ENCODE measurements at places on chromosomes 11 and 22.

DNA sequence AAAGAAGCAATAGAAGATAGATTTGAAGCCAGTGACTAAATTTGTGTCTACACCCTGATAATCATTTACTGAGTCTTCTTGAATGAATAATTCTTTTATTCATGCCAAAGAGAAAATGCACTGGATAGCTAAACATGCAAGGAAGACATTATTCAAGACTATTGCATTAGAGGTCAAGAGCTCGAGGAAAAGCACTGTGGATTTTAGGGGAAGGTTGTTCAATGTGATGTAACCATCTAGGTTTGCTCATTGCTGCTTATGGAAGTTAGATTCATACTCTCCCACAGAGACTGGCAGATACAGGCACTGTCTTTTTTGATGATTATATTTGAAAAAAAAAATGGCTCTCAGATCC lies 682.1 kb downstream of the KCNA4 start:
- no peak for DNase-seq

DNA sequence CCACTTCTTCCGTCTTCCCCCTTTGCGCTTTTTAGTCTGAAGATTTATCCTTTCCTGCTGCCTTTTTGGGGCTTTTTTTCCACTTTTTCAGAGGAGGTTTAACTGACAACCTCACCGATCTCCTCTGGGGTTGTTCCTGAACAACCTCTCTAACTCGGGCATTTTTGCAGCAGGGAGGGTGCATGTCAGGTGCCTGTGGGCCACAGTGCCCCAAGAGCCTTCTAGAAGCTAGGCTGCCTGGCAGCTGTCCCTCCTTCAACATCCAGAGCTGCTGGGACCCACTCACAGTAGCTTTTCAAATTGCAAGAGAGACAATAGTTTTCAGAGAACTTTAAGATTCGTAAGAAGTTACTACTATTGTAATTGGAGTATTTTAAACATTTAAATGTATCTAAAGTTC lies 1112.4 kb upstream of the CNTN5 start:
- DNase-seq = no peak

GRCh38 chr11:124656774-124657630 lies 16.5 kb downstream of the SIAE start:
- no peak for DNase-seq

- DNase-seq = no peak
Measured at GRCh38 chr11:11612439-11612838, 9.4 kb downstream of the GALNT18 start.

DNA sequence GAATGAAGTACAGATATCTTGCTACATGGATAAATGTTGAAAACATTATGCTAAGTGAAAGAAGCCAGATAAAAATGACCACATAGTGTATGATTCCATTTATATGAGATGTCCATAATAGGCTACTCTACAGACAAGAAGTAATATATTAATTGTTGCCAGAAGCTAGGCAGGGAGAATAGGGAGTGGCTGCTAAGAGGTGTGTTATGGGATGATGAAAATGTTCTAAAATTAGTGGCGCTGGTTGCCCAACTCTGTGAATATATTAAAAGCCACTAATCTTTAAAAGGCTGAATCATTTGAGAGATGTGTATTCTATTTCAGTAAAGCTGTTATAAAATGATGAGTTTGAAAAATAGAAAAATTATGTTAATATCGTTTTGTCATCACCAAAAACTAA lies 144.4 kb downstream of the NCAM1 start:
- DNase-seq = no peak

DNA sequence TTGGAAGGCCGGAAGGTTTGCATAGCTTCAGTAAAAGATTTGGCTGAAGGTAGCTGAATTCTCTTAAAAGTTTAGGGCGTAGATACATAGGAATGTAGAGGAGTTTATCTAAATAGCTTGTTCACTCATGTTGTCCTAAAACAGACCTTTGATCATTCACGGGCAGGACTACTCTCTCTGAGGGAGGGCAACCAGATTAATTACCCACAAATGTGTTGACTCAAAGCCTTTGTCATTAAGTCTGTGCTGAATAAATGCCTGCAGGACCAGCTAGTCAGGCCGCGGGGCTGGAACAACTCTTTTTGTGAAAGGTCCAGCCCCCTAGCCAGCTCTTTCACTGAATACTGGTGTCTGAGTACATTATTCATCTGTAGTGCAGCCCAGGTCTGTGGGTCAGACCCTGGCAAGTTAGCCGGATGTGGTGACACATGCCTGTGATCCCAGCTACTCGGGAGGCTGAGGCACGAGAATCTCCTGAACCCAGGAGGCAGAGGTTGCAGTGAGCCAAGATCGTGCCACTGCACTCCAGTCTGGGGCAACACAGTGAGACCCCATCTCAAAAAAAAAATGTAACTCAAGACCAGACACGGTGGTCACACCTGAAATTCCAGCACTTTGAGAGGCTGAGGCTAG lies 2.8 kb upstream of the FADD start:
- no peak for DNase-seq

- DNase-seq = no peak
Measured at GRCh38 chr11:66316849-66317251, at the start of gene CD248. Gene CD248 (minus strand): TSS chr11:66317044. CDS start chr11:66317027, 17 bp downstream.

GRCh38 chr11:1936781-1937615 lies 10.1 kb upstream of the MRPL23 start:
- no peak for DNase-seq

DNA sequence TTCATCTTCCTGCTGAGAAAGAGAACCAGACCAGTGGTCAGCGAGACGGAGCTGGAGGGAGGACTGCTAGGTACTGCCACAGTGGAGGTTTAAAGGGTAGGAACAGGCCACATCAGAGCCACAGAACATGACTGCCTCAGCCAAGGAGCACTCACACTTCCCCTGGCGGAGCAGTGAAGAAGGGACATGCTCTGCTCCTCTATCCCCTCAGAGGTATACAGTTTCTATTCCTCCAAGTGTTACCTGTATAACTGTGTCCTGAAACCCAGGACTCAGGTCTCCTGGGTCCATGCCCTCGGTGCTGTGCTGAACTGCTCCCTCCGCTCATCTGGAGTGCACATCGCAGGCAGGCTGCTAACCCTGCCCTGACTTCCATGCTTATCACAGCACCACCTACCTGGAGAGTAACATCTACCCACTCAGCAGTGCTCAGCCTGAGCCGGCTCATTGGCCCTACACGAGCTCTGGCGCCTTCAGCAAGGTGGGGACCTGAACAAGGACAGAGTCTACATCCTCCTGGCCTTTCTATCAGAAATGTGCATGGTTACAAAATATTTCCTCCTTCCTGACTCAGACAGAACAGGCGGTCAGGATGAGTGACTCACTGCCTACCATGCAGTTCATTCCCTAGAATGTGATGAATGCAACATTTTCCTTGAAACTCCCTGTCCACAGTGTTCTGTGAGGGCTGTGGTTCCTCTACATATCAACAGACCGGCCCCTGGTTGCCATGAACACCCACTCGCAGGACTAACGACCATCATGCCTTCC lies 52.9 kb downstream of the C11orf58 start:
- DNase-seq = no peak

- no peak for DNase-seq
Measured at GRCh38 chr22:47327241-47327640, 564.8 kb downstream of the TBC1D22A start.

GRCh38 chr11:33857933-33858371 lies 33.9 kb downstream of the LMO2 start:
- DNase-seq = no peak

GRCh38 chr11:117374316-117375055 lies 46.8 kb downstream of the CEP164 start:
- no peak for DNase-seq

- DNase-seq = no peak
Measured at GRCh38 chr11:59247531-59248227, 35.0 kb upstream of the MPEG1 start.

DNA sequence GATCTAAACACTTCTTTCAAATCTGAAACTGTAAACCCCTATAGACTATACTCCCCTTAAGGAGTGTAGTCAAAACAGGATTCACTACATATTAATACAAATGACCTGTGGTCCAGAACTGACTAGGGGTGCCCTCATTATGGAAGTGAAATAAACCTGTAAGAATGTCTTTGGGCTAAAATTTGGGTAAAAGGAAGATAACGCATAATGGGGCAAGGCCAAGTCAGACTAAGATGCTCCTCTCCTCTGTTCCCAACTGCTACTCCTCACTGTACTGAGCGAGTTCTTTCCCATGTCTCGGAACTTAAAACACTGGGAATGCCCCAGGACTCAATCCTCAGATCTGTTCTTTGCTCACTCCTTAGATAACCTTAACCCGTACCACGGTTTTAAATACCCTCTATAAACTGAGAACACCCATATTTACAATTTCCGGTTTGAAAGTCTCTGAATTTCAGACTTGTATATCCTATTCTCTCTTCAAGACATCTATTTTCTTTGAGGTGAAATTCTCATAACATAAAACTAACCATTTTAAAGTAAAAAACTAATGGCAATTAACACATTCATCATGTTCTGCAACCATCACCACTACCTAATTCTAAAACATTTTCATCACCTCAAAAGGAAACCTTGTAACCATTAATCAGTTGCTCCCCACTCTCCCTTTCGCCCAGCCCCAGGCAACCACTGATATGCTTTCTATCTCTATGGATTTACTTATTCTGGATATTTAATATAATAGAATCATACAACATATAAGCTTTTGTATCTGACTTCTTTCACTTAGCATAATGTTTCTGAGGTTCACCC lies 4.0 kb downstream of the THAP12 start:
- DNase-seq = no peak

DNA sequence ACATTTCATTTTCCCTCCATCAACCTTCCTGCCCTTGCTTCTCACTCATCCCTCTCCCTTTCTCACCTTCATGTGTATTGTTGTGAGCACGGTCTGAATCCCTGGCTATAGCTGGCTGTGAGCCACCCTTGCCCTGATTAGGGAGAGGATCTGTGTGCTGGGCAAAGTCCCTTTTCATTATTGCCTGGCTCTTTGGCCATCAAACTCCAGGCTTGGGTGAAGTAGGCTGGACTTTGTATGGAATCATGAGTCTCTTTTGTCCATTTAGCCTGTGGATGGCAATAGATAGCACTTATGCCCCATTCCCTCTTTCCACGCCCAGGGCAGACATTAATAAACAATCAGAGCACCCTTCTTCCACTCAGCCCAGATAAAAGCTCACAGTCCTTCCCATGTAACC lies 6.7 kb downstream of the MYO18B start:
- DNase-seq = no peak
